Muscle of leg (tissue), 16 donors: ENCODE measurements at places on chromosomes 12 and 14. TPM values are rescaled to one million over a fixed set of nuclear protein-coding genes. Genes with fewer than 3 reads are reported as not detected.

DNA sequence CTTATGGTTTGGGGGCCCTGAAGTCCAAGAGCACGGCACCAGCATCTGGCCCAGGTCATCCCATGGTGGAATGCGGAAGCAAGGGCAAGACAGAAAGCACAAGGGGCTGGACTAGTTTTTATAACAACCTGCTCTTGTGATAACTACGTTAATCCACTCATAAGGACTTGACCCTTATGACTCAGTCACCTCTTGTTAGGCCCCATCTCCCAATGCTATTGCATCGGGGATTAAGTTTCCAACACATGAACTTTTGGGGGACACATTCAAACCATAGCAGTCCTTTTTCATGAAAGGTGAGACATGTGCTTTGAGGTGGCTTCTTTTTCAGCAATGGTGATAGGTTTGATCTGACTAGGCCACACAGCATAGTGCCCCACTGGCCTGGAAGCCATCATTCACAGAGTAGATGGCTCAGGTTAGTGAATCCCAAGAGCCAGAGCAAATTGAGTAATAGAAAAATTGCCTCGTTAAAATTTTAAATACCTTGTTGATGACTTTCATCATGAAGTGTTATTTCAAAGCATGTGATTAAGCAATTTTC, 12.1 kb downstream of the FRMD6 start:
- no peak for DNase-seq

DNA sequence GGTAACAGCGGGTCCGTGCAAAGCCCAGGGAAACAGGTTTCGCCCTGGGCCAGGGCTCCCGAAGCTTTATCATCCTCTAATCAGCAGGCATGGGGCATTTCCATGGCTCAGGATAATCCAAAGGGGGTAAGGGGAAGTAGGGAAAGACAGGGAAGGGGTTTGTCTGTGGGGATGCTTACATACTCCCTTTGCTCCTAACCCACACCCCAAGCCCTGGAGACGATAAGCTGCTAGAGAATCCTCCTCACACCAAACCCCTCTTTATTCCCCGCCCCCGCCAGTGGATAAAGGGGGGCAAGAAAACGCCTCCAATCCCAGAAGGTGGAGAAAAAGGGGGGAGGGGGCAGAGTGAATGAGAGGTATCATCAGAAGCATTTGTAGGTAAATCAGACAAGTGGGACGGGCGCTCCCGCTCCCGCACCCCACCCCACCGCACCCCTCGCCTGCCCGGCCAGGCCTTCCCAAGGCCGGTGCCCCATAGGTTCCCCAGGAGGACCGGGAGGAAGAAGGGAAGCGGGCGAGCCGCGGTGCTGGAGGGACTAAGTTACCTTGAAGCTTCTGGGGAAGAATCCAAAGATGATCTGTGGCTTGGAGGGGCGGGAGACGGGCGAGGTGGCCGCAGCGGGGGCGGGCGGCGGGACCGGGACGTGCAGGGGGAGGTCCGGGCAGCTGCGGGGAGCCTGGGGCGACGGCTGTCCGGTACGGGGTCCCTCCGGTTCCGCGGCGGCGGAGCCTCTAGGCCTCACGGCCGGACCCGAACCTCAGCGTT, 762 bp downstream of the PPP2R5E start:
- peak; percentile 46 for DNase-seq

DNA sequence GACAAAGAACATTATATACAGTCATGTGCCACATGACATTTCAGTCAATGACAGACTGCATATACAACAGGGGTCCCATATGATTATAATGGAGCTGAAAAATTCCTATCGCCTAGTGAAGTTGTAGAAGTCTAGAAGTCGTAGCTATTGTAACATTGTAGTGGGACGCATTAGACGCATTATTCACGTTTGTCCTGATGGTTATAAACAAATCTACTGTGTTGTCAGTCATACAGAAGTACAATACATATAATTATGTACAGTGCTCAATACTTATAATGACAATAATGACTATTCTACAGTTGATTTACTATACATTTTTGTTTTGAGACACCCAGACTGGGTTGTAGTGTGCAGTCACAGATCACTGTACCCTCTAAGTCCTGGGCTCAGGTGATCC, 64.1 kb upstream of the AP4S1 start:
- no peak for DNase-seq

- DNase-seq = no peak
Measured at GRCh38 chr12:7609495-7609894, 56.2 kb downstream of the APOBEC1 start.

GRCh38 chr12:22335794-22336166, 1.3 kb upstream of the ST8SIA1 start:
- no peak for DNase-seq

The ZC3H10 gene
- 4.2 TPM for total RNA-seq

DNA sequence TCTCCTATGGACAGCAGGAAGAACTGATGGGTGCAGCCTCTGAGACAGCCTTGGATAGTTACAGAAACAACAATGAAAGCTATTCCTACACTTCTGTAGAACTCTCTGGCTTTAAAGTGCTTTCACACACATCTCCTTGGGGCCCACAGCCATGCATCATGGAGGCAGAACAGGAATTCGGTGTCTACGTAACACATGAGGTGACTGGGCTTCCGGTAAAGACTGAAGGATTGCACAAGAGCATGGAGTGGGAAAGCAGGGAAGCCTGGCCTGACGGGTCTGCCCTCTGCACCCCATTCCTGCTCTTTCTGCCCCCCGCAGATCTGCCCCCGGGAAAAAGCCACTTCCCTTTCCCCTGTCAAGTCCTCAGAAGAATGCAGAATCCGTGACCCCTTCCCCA, 82.6 kb downstream of the VWF start:
- no peak for DNase-seq

GRCh38 chr12:96343347-96343954, 56.8 kb downstream of the CDK17 start:
- no peak for DNase-seq

- no peak for DNase-seq
Measured at GRCh38 chr12:26744697-26745440, 88.1 kb downstream of the ITPR2 start.

The ADAMTS20 gene
- total RNA-seq = 0.09 TPM

DNA sequence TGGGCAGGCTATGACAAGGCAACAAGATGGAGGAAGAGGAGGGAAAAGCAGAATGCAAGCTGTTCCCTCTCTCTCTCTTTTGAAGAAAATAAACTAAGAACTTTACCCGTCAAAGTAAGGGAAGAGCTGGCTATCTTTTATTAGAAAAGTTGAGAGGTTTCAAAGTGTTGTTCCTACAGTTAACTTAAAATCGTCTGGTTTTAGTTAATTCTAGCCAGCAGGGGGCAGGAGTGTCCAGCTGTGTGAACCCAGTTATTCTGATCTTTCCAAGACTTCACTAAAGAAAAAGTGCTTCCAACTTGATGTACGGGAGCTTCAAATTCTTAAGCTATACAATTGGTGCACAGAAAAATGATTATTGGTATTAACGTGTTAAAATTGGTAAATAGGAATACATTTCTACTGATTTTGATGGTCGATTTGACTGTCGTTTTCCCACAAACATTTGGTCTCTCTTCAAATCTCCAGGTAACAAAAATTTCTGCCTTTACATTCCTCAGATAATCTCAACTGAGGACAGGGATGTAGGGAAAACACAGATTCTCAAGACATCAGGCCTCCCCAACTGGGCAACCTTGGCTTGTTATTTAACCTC, 28.4 kb upstream of the MON2 start:
- DNase-seq = peak; percentile 72

The FAM186B gene
- total RNA-seq = 0.18 TPM

GRCh38 chr14:53890611-53891101, 66.0 kb downstream of the BMP4 start:
- DNase-seq = no peak

- no peak for DNase-seq
Measured at GRCh38 chr14:90720336-90720735, 95.9 kb downstream of the TTC7B start.

GRCh38 chr12:78878866-78879265, 14.3 kb downstream of the SYT1 start:
- DNase-seq = no peak

GRCh38 chr12:67305544-67305943, 36.4 kb downstream of the CAND1 start:
- DNase-seq = no peak

The TOMM20L gene
- not detected for total RNA-seq

DNA sequence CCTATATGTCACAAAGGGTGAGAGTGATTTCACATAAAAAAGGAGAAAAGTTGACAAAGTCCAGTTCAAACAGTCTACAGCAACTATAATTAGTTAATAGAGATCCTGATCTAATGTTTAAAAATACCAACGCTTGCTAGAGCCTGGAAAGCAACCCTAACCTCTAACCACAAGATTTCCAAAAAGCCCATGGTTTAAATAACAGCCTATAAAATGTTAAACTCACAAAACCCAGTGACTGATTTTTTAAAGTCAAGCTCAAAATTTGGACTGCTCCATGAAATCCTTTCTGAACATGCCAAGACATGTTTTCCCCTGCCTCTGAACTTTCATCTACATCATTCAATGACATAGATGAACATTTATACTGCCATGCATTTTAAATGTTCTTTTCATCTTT, 81.6 kb downstream of the PLEKHG7 start:
- no peak for DNase-seq

DNA sequence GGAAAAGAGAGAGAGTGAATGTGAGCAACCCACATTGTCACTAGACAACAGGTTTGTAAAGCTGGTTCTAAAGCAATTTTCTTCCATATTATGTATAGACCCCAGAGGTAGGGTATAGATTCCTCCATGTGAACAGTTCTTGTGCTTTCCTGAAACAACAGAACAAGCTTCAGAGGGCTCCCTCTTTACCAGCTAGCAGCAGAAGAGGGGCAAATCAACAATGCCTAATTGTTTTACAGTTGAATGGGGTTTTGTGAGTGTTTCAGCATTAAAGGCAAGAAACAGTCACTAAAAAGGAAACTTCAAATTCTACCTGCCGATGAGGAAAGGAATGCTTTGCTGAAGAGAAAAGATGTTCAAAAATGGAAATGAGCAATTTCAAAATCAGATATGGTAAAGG, 341.2 kb upstream of the KITLG start:
- no peak for DNase-seq

GRCh38 chr12:91179315-91179714, 3.3 kb downstream of the DCN start:
- DNase-seq = peak; percentile 71
